ENCODE measurements at places on chromosomes 12 and 14.

DNA sequence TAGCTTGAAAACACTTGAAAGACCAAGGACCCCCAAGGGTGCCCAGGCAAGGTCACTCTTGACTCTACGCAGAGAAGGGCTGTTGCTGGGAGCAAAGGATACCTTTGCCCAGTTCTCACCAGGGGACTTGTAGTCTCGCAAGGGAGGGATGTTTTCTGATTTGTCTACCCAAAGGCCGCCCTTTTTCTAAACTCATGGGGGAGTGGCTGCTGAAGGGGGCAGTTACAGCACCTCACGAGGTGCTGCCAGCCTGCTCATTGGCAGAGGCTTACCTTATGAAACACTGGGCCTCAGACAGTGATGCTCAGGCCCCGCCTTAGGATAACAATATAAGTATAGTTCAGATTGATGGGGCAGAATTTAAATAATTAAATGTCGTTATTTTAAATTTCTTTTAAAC, 107.0 kb downstream of the ETV6 start:
- no peak for DNase-seq

GRCh38 chr14:103259801-103260628, 74.0 kb upstream of the EIF5 start:
- no peak for DNase-seq

- DNase-seq, result no peak
Observed at GRCh38 chr12:70002097-70002911, 177.3 kb downstream of the MYRFL start.

GRCh38 chr12:21336656-21337055, 1.9 kb upstream of the SLCO1A2 start:
- no peak for DNase-seq

GRCh38 chr12:50351120-50352043, 45.0 kb downstream of the FAM186A start:
- no peak for DNase-seq

- no peak for DNase-seq
Observed at GRCh38 chr14:31962920-31963319, 114.2 kb upstream of the ARHGAP5 start.

- DNase-seq, result no peak
Observed at GRCh38 chr12:24848941-24849477, 99.9 kb downstream of the BCAT1 start.

- no peak for DNase-seq
Observed at GRCh38 chr12:121814429-121815119, 10.8 kb downstream of the SETD1B start.

DNA sequence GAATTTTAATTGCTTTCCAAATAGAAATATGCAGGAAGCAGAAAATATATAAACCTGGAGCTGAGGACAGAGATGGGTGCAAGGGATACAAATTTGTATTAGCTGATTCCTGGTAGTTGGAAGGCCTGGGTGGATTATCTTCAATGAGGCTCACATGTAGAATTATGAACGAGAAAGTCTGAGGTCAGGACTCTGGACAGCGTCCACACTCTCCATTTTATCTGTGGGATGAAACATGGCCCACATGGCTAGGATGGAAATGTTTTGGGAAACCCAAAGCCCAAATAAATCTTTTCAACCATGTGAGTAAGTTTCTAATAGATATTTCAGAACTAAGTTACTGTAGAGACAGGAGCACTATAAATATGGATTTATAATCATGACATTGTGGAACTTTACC, 256.1 kb downstream of the APAF1 start:
- DNase-seq, result no peak

GRCh38 chr12:12356467-12356895, 397 bp upstream of the BORCS5 start:
- DNase-seq, result no peak

DNA sequence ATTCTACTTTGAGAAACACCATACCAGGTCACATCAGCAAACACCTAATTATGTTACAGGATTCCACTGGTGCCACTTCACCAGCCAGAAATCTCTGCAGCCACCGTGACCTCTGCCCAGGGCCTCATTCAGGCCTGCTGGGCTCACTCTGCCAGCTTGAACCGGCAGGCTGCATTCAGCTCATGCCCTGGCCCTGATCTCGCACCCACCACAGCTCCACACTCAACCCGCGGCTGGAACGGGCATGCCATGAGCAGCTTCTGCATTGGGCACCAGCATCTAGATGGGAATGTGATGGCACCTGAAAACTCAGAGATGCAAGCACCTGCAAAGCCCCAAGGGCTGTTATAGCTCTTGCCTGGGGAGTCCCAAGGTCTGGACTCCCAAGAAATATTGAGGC, 168.7 kb downstream of the DPY19L2 start:
- no peak for DNase-seq

GRCh38 chr12:127820271-127820670, 446.7 kb upstream of the TMEM132C start:
- no peak for DNase-seq

DNA sequence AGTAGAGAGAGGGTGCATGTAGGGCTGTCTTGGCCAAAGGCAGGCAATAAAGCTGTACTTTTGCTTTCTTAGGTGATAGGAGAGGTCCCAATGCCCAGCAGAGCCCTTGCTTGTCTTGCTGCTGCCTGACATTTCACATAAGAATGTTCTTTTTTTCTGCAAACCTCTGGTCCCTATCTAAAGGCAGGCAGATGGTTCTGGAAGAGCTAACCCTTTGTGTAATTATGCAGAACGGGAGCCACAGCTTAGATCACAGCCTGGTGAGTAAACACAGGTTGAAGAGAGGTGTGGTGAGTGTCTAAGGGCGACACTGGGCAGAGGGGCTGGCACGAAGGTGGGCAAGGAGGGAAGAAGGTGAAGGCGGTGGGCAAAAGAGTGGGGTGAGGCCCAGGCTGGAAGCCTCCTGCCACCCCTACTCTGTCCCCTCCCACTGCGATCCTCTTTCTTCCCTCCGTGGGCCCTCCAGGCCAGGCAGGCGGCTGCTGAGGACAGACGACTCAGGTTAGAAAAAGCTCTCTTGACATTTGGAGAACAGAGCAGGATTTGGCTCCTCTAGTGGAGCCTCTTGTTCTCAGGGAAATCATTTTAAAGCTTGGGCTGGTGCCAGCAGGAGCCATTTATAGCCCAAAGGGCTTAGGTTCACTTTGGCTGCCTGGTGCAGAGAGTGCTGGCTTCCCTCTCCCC, 42.8 kb downstream of the PRMT8 start:
- peak; percentile 10 for DNase-seq

Data from iris pigment epithelial cell (primary cell).